ENCODE measurements at places on chromosomes 1 and 21. TPM values are rescaled to one million over a fixed set of nuclear protein-coding genes. Genes with fewer than 3 reads are reported as not detected.

GRCh38 chr1:153598309-153599172, 14.4 kb downstream of the S100A16 start:
- no peak overlapping the region for H3K27ac ChIP-seq
- H3K4me1 ChIP-seq: peaks cover 3% of the 10 kb centered on the region
- H3K36me3 ChIP-seq: no peaks in the 10 kb centered on the region
- DNase-seq: peak; percentile 68
- no peaks in the 10 kb centered on the region for H3K27me3 ChIP-seq
- no peak overlapping the region for H3K4me3 ChIP-seq

- no peaks in the 10 kb centered on the region for H3K36me3 ChIP-seq
- no peaks in the 10 kb centered on the region for H3K4me1 ChIP-seq
- no peak overlapping the region for H3K27ac ChIP-seq
- H3K27me3 ChIP-seq: no peaks in the 10 kb centered on the region
- H3K4me3 ChIP-seq: no peak overlapping the region
Observed at GRCh38 chr1:114289824-114290223, 136.2 kb upstream of the SYT6 start.

- H3K36me3 ChIP-seq: peaks cover 7% of the 10 kb centered on the region
- H3K4me3 ChIP-seq: no peak overlapping the region
- H3K4me1 ChIP-seq: no peaks in the 10 kb centered on the region
- no peaks in the 10 kb centered on the region for H3K27me3 ChIP-seq
- no peak for DNase-seq
- no peak overlapping the region for H3K27ac ChIP-seq
Observed at GRCh38 chr1:209614906-209615305, 31.4 kb downstream of the CAMK1G start.

GRCh38 chr1:22611530-22611947, 24.9 kb upstream of the C1QA start:
- no peaks in the 10 kb centered on the region for H3K36me3 ChIP-seq
- H3K27ac ChIP-seq: no peak overlapping the region
- H3K4me3 ChIP-seq: no peak overlapping the region
- DNase-seq: peak; percentile 74

ADORA1 gene
- 0.57 TPM for total RNA-seq

GPX7 gene
- 7.3 TPM for total RNA-seq

LCE1C gene
- total RNA-seq: not detected

Measured in lung (tissue), 17 donors.